DMS53 (cell line): ENCODE measurements at places on chromosomes 13 and 19.
A peak's percentile ranks its signal among the peaks of the same experiment; 100 is the strongest.

- peak; percentile 45 for DNase-seq
Observed at GRCh38 chr13:24982333-24982999, 113.5 kb upstream of the PABPC3 start.

DNA sequence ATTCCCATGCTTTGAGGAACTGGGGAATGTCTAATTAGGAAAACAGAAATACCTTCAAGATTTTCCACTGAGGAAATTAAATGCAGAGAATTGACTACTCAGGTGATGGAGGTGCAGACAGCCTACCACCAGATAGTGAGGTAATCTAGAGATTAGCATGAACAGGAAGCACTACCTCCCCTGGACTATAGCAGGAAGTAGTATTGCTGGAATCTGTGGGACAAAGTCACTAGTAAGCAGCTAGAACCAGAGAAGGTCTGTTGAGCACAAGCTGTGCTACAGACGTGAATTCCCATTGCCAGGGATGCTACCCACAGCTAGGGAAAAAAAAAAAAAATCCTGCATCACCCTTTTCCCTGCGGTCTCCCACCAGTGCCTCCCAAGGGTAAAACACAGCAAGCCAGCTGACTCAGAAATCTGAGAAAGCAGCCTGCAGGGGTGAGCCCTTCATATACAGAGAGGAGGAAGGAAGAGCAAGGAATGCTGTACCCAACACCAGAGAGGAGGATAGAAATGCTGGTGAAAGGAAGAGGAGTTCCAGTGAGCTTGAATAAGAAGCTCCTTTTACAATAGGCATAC, 10.2 kb downstream of the ENOX1 start:
- peak; percentile 43 for DNase-seq

DNA sequence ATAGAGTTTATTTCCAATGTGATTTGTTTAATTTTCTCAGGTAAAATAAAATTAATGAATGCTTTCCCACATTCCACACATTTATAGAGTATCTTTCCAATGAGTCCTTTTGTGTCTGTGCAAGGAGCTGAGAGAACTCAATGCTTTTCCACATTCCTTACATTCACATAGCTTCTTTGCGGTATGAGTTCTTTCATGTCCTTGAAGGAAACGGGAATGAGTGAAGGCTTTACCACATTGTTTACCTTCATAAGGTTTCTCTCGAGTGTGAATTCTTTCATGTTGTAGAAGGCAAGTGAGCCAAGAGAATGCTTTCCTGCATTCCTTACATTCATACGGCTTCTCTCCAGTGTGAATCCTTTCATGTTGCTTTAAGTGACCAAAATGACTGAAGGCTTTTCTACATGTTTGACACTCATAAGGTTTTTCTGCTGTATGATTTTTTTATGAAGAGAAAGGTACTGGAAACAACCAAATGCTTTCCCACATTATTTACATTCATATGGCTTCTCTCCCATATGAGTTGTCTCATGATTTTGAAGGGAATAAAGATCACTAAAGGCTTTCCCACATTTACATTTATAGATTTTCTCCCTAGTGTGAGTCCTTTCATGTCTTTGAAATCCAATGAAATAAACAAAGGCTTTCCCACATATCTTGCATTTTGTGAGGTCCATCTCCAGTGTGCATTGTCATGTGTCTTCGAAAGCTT, 14.4 kb upstream of the ZNF442 start:
- no peak for DNase-seq

DNA sequence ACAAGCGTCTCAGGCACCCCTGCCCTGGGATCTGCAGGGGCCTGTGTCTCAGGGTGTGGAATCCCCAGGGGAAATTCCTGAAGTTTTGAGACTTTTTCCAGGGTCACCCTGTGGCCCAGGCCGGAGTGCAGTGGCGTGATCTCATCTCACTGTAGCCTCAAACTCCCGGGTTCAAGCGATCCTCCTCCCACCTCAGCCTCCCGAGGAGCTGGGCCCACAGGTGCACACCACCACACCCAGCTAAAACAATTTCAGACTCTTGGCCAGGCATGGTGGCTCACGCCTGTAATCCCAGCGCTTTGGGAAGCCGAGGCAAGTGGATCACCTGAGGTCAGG, 4.0 kb downstream of the CAPN12 start:
- DNase-seq, result no peak

- DNase-seq, result peak; percentile 86
Observed at GRCh38 chr19:48123907-48124651, 13.5 kb upstream of the PLA2G4C start.

- no peak for DNase-seq
Observed at GRCh38 chr13:111879719-111880118, 187.2 kb upstream of the SOX1 start.

DNA sequence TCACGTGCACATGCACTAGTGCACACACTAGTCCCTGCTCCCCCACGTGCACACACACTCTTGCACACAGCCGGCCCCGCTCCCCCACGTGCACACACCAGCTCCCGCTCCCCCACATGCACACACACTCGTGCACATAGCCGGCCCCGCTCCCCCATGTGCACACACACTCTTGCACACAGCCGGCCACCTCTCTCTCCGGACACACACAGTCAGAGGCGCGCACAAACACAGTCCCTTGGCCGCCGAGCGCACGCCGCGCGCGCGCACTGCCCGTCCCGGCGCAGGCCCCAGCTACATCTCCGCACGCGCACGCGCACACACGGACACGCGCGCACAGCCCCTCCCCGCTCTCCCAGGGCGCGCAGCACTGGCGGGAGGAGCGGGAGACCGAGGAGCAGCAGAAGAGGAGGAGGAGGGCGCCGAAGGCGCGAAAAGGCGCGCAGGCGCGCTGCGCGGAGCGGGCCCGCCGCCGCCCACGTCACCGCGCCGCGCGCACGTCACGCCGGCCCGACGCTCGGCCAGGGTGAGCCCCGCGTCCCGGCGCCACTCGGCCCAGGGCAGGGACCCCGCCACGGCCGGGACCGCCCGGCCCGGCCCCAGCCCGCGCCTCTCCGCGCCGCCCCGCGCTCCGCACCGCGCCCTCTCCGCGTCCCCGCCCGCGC, at the start of gene TFDP1:
Gene TFDP1 (plus strand): TSS at position 549 of the 665 bp plus-strand sequence. CDS start 1,085 bp downstream, outside the sequence.
- DNase-seq, result peak; percentile 84

GRCh38 chr19:8135946-8136618, 13.3 kb downstream of the FBN3 start:
- DNase-seq, result no peak

GRCh38 chr13:24110011-24110410, 50.5 kb upstream of the SPATA13 start:
- no peak for DNase-seq

DNA sequence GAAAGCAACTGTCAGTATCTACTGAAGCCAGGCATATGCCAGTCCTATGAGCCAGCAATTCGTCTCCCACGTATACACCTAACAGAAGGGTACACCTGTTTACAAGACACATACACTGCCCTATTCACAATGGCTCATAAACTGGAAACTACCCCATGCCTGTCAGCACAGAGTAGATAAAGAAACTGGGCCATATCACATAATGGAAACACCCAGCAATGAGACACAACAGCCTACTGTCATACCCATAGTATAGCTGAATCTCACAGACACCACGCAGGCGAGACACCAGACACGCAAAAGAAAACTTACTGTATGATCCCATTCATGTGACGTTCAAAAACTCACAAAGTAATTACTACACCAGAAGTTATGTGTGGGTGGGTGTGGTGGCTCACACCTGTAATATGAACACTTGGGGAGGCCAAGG, 15.7 kb downstream of the NOSIP start:
- DNase-seq, result no peak

GRCh38 chr19:14686411-14686810, 3.4 kb upstream of the ZNF333 start:
- DNase-seq, result peak; percentile 44

DNA sequence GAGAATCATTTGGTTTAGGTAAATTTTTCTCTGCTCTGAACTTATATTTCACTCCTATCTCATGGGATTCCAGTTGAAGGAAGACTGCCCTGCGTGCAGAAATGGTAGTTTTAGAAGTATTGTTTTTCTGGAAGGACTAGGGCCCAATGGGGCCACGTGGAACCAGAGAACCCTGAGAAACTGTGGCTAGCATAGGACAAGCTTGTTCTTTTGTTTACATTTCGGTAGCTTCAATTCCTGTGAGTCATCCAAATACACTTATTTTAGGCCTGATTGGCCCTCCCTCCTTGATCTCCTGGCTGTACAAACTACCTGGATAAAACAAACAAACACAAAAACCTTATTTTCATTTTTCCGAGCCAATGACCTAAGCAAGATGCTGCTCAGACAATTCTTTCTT, 124.0 kb downstream of the ITGBL1 start:
- DNase-seq, result peak; percentile 66

- DNase-seq, result no peak
Observed at GRCh38 chr13:98746968-98747367, 5.5 kb downstream of the SLC15A1 start.

GRCh38 chr19:338421-338820, 6.2 kb downstream of the MIER2 start:
- no peak for DNase-seq

DNA sequence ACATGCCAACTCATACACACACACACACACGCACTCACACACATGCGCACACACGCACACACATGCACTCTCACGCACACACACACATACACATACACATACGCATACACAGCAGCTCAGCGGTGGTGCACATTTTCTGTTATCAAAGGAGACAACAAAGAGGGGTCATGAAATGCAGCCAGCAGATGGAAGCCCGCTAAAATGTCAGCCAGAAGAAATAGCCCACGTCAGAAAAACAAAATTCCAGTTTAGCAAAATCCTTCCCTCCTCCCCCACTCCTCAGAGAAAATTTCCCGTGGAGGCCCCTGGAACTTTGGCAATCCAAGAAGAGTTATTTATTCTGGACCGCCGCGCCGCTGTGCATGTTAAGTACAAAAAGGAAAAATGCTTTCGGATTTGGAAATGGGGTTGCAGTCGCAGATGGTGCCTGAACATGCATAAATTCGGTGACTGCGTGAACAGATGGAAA, 114.6 kb upstream of the VSTM2B start:
- DNase-seq, result no peak
